Transverse colon (tissue), 4 donors: ENCODE measurements at places on chromosomes 16 and 17. TPM values are rescaled to one million over a fixed set of nuclear protein-coding genes. Genes with fewer than 3 reads are reported as not detected.

DNA sequence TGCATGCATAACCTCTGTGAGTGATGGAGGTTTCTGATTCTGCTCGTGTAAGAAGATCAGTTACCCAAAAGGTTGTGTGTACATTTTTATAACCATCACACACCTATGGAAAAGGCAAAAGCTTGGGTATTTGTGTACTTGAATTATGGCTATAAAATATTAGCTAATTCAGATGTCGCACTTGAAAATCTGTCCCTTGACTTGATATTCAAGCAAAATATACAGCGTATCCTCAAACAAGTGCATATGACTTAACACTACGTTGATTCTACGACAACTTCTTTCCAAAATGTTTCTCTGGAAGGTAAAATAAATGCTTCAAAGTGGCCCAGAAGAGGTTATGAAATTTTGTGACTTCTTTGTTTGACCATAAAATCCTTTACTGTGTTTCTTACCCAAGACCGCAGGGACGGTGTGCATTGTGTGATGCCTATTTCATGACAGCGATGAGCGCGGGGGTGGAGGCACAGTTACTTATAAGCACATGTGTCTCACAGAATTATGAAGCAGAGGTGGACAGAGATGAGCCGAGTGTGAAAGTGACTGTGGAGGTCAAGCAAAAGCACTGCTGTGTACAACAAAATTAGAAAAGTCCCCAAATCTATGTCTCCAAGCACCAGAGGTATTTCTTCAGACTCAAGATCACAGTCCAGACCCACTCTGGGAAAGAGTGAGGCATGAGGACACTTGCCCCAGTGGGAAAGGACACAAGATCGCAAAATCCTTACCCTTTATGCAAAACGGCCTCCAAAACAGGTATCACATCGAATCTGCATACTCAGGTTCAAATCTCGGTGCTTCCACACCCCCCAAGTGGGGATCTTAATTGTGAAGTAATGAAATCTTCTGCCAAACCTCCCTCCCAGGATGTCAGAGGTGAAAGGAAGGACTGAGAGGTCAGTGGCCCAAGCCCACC, 4.1 kb upstream of the HOXB9 start:
- H3K36me3 ChIP-seq, result no peaks in the 10 kb centered on the region
- H3K4me3 ChIP-seq, result no peak overlapping the region
- no peak for DNase-seq

DNA sequence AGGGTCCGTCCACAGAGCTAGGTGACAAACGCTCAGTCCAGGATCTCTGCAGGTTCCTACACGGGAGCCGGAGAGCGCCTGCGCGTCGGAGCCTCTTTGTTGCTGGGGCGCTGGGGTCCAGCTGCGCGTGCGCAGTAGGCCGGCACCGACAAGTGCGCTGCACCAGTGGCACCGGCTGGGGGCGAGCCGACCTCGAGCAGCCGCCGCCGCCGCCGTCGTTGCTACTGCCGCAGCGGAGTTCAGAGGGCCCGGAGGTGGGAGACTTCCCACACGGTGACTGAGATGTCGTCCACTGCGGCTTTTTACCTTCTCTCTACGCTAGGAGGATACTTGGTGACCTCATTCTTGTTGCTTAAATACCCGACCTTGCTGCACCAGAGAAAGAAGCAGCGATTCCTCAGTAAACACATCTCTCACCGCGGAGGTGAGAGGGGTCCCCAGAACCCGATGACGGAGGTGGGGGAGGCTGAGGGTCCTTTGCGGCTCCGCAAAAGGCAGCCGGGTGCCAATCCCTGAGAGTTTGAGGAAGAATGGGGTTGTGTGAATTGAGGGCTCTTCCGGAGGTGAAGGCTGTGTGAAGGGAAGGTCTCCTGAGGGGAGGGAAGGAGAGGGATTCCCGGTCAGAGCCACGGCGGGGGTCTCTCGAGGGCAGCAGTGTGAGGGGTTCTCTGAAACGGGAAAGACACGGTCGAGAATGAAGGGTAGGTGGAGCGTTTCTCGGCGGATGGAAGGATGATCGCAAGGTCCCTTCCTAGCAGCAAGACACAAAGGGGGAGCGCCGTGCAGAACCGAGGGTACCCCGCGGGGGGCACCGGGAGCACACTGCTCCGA, at the start of gene GDPD1:
GDPD1 (plus strand) TSS at position 184 of the 831 bp plus-strand sequence; CDS start at position 283, 99 bp downstream.
- H3K4me3 ChIP-seq, result peak within 1 kb of the TSS; percentile 34
- no peaks in the 10 kb centered on the region for H3K27me3 ChIP-seq
- peak within 1 kb of the TSS; percentile 84 for H3K27ac ChIP-seq
- no peaks in the 10 kb centered on the region for H3K4me1 ChIP-seq
- peak; percentile 98 for DNase-seq

GRCh38 chr17:42798383-42799380, at the start of the genes CNTD1 and COA3:
Gene CNTD1 (plus strand): TSS chr17:42798861. CDS start chr17:42799068, 207 bp downstream.
Gene COA3 (minus strand): TSS chr17:42798704. CDS start chr17:42798681, 23 bp downstream.
- peak within 1 kb of the TSS; percentile 68 for H3K4me3 ChIP-seq
- peak; percentile 91 for DNase-seq
- H3K27ac ChIP-seq, result peak within 1 kb of the TSS; percentile 86
- no peaks in the 10 kb centered on the region for H3K36me3 ChIP-seq

GRCh38 chr17:34736611-34737010, 157.2 kb downstream of the TMEM132E start:
- no peak overlapping the region for H3K27ac ChIP-seq
- H3K4me3 ChIP-seq, result no peak overlapping the region

DNA sequence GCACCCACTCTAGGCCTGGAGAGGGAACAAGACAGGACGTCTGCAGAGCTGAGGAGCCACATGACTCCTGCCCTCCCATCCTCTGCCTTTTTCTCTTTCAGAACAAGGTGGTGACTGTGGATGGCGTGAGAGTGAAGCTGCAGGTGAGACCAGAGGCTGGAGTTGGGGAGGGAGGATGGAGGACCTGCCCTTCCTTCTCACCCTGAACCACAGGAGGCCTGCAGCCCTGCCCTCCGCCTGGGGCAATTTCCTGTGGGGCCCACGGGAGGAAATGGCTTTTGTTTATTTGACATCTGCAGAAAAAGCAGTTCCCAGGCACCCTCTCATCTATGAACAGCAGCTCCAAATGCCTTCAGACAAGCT, 5.1 kb downstream of the RAB37 start:
- H3K27ac ChIP-seq, result peak overlapping the region; percentile 4
- H3K4me3 ChIP-seq, result no peak overlapping the region
- peaks cover 33% of the 10 kb centered on the region for H3K27me3 ChIP-seq
- peak; percentile 71 for DNase-seq
- H3K36me3 ChIP-seq, result no peaks in the 10 kb centered on the region

DNA sequence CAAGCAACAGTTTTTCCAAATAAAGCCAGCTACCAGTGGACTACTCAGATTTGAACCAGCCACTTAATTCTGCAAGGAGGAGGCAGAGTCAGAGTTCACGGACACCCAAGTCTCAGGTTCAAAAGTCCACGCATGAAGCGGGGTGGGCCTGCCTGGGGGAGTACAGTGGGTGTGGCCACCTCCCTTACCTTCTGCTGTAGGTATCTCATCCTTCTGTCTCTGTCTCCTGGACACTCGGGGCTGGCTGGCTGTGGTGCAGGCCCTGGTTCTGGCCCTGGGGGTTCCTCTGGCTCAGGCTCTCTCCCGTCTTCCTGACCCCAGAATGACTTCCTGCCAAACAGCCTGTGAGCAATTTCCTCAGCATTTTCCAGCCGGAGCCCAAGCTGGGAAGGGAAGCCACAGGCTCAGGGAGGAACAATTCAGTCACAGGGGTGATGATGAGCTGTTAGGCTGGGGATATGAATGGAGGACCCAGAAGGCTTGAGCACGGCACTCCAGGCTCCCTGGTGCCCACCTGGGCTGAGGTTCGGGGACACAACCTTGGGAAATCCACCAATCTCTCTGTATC, 101.9 kb downstream of the LITAF start:
- no peak for DNase-seq
- H3K4me3 ChIP-seq, result no peak overlapping the region
- H3K4me1 ChIP-seq, result peaks cover 8% of the 10 kb centered on the region
- no peak overlapping the region for H3K27ac ChIP-seq
- no peaks in the 10 kb centered on the region for H3K27me3 ChIP-seq
- H3K36me3 ChIP-seq, result no peaks in the 10 kb centered on the region

- no peaks in the 10 kb centered on the region for H3K36me3 ChIP-seq
- H3K27ac ChIP-seq, result no peak overlapping the region
- H3K4me1 ChIP-seq, result peaks cover 10% of the 10 kb centered on the region
- no peak overlapping the region for H3K4me3 ChIP-seq
- DNase-seq, result no peak
These were observed 14.5 kb downstream of the FOXN1 start for GRCh38 chr17:28520687-28521086.

DNA sequence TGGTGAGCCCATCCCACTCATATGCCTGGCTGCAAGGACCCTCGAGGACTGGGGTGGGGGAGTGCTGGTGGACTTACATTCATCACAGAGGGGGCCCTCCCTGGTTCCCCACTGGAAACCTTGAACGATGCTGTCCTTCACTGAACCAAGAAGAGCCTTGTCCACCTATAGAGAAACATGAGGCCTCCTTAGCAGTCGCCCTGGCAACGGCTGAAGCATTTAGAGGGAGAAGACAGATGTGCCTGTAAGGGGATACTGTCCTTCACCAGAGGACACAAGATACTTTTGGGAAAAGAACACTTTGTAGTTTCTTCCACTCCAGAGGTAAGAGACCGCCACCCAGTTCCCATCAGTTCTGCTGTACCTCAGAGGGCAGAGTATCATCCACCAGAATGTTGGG, 6.5 kb downstream of the HIGD1B start:
- no peak for DNase-seq
- H3K36me3 ChIP-seq, result peaks cover 54% of the 10 kb centered on the region
- no peak overlapping the region for H3K4me3 ChIP-seq

GRCh38 chr17:39562976-39563375, 44.7 kb downstream of the NEUROD2 start:
- H3K4me1 ChIP-seq, result no peaks in the 10 kb centered on the region
- no peak overlapping the region for H3K4me3 ChIP-seq
- no peak overlapping the region for H3K27ac ChIP-seq
- H3K27me3 ChIP-seq, result no peaks in the 10 kb centered on the region

GRCh38 chr17:76461765-76462555, 5.4 kb upstream of the AANAT start:
- no peaks in the 10 kb centered on the region for H3K27me3 ChIP-seq
- no peak overlapping the region for H3K4me3 ChIP-seq
- H3K36me3 ChIP-seq, result no peaks in the 10 kb centered on the region
- H3K27ac ChIP-seq, result no peak overlapping the region
- H3K4me1 ChIP-seq, result peaks cover 4% of the 10 kb centered on the region

The DHRS11 gene
- total RNA-seq, result 307 TPM

The BAIAP2 gene
- total RNA-seq, result 58.5 TPM

The PLEKHH3 gene
- total RNA-seq, result 29.9 TPM

The OR3A3 gene
- not detected for total RNA-seq

The METTL26 gene
- 91.8 TPM for total RNA-seq

The C16orf86 gene
- 6.8 TPM for total RNA-seq
